ENCODE measurements at places on chromosomes 4 and X.

DNA sequence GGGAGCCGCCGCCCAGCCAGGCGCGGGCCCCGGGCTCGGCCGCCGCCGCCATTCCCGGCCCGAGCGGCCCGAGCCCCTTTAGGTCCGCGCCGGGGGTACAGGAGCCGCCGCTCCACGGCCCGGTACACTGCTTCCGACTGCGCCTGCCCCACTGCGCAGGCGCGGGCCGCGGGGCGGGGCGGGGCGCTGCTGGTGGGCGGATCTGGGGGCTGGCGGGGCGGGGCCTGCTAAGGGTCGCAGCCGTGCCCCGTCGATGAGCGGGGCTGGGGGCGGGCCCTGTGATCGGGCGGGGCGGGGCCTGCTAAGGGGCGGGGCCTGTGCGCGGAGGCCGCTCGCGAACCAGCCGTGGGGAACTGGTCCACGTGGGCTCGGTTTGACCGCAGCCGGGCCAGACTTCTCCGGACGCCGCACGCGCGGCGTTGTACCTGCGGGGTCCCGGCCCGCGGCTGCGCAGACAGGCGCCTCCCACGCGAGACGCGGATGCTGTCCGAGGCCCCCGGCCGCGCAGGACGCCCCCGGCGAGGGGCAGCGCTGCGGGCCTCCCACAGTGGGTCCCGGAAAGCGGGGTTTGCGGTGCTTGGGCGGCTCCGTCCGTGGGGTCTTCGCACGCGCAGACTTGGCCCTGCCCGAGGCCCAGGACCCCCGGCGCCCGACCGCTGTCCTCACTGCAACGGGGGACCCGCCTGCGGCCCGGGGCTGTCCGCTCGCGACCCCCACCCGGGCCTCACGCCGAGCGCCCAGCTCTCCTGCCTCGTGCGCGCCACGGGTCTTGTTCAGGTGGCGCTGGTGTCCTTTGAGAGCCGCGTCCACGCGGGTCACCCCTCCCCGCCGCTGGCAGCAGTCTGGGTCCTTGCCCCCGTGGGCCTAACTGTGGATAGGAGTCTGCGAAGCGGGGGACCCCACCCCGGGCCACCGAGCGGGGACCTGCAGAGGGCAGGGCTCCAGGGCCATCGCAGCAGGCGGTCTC lies at the start of gene DGKQ:
Gene DGKQ, minus strand, starts transcription at position 139 of the 967 bp plus-strand sequence. Its CDS starts 87 bp downstream, at position 52.
- peak; percentile 90 for DNase-seq

GRCh38 chrX:111352424-111352823 lies 59.6 kb downstream of the DCX start:
- no peak for DNase-seq

- DNase-seq, result peak; percentile 4
Observed at GRCh38 chrX:53356186-53356585, 66.3 kb downstream of the SMC1A start.

- DNase-seq, result peak; percentile 88
Observed at GRCh38 chr4:101790521-101791181, at the start of gene BANK1. Gene BANK1 (plus strand): TSS chr4:101790730. CDS start chr4:101790881, 151 bp downstream.

GRCh38 chr4:110292994-110293744 lies 94.8 kb upstream of the ELOVL6 start:
- DNase-seq, result no peak

GRCh38 chr4:44221407-44221806 lies 227.2 kb downstream of the KCTD8 start:
- DNase-seq, result no peak

GRCh38 chr4:106032851-106033286 lies 137.6 kb downstream of the NPNT start:
- DNase-seq, result no peak

GRCh38 chrX:130091980-130092522 lies 18.2 kb downstream of the ELF4 start:
- peak; percentile 94 for DNase-seq

DNA sequence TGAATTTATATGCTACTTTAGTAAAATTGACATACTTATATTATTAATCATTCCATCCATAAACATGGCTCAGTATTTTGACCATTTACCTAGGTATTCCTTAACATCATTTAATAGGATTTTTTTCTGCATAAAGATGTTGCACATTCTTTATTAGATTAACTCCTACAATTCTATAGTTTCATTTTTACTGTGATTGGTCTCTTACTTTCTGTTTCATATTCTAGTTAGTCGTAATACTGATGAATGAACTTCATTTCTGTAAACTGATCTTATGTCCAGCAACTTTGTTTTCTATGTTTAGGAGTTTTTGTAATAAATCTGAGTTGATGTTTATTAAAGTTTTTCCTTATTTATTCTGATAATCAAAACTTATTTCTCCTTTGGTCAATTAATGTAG lies 278.2 kb upstream of the CXXC4 start:
- no peak for DNase-seq

DNA sequence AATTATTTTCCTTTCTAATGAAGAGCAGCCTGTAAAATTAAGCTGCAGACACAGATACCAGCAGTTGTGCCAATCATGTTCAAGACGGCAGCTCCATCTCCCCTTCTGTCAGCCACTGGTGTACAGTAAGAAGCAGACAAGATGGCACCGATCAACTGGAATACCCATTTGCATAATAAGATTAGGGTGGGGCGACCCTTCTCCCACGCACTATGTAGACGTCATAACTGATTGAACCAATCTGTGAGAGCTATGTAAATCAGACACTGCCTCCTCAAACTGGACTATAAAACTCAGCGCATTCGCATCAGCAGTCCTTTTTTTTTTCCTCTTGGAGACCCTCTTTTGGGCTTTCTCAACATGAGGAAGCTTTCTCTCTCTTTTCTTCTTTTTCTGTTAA lies 40.4 kb upstream of the INTS6L start:
- no peak for DNase-seq

- no peak for DNase-seq
Observed at GRCh38 chrX:7446815-7447214, 298.9 kb upstream of the PUDP start.

- no peak for DNase-seq
Observed at GRCh38 chr4:154658680-154659405, 46.4 kb upstream of the FGG start.

DNA sequence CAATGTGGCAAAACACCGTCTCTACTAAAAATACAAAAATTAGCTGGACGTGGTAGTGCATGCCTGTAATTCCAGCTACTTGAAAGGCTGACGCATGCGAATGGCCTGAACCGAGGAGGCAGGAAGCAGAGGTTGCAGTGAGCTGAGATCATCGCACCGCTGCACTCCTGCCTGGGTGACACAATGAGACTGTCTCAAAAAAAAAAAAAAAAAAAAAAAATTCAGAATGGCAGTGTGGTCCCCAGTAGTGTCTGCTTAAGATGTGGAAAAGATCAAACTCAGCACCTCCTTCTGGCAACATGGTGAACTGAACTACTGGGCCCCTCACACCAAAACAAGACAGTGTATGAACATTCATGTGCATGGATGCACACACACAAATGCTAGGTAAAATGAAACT lies 32.2 kb downstream of the SMS start:
- DNase-seq, result peak; percentile 29

DNA sequence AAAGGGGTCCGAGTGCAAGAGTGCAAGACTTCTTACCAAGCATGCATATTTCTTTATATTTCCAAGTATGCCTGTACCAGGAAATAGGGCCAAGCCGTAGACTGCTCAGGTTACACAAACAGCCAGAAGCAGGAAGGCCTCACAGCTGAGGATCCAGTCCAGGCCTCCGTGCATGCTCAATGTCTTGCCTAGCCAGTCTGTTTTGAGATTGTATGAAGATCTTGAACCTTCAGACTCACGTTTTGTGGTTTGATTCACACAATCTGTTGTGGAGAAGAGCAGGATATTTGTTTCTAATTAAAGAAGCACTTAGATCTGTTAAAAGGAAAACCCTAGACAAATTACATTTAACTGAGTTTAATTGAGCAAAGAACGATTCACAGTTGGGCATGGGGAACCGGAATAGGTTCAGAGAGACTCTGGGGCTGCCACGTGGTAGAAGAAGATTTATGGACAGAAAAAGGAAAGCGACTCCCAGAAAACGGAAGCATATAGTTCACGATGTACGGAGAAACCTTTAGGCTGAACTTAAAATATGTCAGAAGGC lies 1.2 kb downstream of the MGST2 start:
- no peak for DNase-seq

DNA sequence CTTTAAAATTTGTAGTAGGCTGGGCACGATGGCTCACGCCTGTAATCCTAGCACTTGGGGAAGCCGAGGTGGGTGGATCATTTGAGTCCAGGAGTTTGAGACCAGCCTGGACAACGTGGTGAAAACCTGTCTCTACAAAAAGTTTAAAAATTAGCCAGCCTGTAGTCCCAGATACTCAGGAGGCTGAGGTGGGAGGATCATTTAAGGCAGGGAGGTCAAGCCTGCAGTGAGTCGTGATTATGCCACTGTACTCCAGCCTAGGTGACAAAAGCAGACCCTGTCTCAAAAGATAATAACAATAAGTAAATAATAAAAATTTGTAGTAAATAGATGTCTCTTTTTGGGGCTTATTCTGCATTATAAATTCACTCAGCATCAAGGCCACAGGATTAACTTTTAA lies 118.5 kb downstream of the IRF2 start:
- DNase-seq, result no peak

GRCh38 chrX:100424012-100424411 lies 13.9 kb upstream of the PCDH19 start:
- DNase-seq, result no peak

DNA sequence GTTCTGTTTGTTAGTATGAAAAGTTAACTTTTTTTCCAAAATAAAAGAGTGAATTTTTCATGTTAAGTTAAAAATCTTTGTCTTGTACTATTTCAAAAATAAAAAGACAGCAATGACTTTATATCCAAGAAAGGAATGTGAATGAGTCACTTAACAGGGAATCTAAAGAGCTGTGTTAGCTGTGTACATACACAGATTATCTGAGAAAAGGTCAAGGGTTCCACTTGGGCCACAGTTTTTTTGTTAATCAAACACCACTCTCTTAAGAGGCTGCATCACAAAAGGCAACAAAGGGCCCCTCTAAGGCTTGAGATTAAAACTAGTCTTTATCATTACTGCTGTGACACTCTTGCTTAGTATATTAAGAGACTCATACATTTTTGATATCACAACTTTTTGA lies 82.1 kb downstream of the FIP1L1 start:
- DNase-seq, result no peak

DNA sequence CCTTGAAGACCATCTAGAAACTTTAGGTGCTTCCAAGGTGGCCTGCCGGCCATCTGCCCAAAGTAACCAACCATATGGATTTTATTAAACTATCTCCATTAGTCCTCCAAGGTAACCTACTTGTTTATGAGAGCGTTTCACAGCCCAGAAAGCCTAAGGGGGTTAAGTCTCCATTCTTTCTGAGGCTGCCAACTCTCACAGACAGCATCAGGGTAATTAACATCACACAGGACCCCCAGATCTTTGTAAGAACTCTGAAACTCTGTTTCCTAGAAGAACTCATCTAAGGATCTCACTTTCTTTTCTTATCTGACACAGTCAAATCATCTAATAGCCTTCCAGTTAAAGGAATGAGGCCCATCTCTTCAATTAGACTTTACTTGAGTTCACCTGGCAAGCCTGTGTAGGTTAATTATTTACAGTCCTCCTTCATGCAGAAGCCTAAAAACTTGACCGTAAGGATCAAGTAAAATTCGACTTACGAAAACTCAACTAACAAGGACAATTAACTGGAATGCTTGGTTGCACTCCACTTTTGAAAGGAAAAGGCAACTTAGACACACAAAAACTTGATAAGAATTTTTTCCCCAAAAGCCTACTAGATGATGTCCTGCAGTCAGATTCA lies 252.5 kb downstream of the GRIA3 start:
- DNase-seq, result no peak

GRCh38 chr4:159395693-159396092 lies 292.8 kb downstream of the RAPGEF2 start:
- DNase-seq, result no peak

GRCh38 chr4:23560748-23561147 lies 329.1 kb downstream of the PPARGC1A start:
- no peak for DNase-seq

- no peak for DNase-seq
Observed at GRCh38 chrX:37662181-37662580, 23.4 kb upstream of the XK start.

- DNase-seq, result no peak
Observed at GRCh38 chr4:144599621-144600020, 46.3 kb upstream of the HHIP start.

GRCh38 chrX:118974908-118975671 lies 672 bp downstream of the LONRF3 start:
- peak; percentile 19 for DNase-seq

- peak; percentile 40 for DNase-seq
Observed at GRCh38 chrX:153662266-153662665, 11.3 kb downstream of the PNCK start.

GRCh38 chrX:68833855-68834331 lies 5.1 kb downstream of the EFNB1 start:
- no peak for DNase-seq

GRCh38 chr4:183430994-183431347 lies 13.5 kb upstream of the CDKN2AIP start:
- no peak for DNase-seq

DNA sequence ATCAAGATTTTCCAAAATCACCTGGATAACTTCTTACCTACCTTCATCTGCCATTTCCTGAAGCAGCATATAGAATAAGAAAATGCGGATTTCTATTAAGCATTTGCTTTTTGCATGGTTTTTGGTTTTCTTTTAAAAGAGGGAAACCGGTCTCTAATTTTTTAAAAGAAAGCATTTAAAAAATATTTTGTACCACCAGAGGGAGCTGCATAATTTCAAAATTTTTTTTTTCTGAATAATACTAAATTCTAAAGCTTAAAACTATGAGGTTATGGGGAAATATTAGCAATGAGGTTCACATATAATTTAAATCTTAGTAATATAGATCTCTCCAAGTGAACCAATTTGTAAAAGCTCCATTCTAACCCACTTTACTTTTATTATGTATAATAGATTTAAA lies 137.7 kb upstream of the TENT5D start:
- DNase-seq, result no peak
